ENCODE measurements at places on chromosomes 4 and X.

DNA sequence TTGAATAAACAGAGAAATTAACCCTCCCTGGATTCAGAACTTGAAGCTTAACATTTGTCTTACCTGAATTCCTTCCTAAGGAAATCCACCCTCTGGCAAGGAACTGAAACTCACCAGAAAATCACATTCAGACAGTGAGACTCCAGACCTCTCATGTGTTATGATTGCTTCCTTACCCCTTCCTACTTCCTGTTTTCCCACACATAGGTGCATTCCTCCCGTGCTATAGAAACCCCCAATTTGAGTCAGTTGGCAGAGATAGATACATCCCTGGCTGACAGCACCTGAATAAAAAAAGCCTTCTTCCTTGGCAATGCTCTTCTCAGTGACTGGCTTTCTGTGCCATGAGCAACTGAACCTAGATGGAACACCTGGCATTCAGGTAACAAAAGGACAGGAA, 157.0 kb upstream of the SMIM31 start:
- DNase-seq, result no peak

GRCh38 chr4:84677093-84677492, 94.2 kb downstream of the CDS1 start:
- DNase-seq, result no peak

GRCh38 chr4:60187428-60187827, 1012.7 kb upstream of the ADGRL3 start:
- no peak for DNase-seq

DNA sequence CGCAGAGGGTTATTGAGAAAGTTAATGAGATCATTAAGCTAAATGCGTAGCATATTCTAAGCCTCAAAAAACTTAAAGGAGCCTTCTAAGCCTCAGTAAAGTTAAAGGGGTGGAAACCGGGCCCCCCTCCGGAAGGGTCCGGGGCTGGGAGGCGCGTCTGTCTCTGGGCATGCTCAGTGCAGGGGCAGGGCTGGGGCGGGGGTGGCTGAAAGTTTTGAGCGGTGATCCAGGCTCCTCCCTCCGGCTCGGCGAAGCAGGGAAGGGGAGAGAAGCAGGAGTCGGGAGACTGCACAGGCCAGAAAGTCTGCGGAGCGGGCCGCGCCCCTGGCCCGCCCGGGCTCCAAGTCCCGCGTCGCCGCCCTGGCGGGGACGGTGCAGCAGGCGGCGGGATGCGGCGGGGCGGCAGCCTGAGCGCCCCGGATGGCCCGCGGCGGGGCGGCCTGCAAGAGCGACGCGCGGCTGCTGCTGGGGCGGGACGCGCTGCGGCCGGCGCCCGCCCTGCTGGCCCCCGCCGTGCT, at the start of gene EVC:
Gene EVC (plus strand): TSS at position 241 of the 518 bp plus-strand sequence. CDS start 180 bp downstream, at position 421.
- DNase-seq, result peak; percentile 42

- DNase-seq, result no peak
These were observed 53.6 kb downstream of the KLHL13 start for GRCh38 chrX:118062817-118063615.

GRCh38 chrX:5876984-5877596, 351.6 kb downstream of the NLGN4X start:
- DNase-seq, result no peak

DNA sequence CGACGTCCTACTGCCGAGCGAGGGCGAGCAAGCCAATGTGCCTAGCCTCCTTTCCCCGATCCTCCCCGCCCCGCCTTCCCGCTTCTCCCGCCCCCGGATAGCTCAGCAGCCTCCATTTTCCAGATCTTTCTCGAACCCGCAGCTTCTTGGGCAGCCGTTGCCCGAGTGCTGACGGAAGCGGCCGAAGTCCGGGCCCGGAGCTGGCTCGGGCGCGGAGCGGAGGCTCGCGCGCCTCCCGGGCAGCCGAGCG, 172 bp upstream of the HSPA4L start:
- no peak for DNase-seq

DNA sequence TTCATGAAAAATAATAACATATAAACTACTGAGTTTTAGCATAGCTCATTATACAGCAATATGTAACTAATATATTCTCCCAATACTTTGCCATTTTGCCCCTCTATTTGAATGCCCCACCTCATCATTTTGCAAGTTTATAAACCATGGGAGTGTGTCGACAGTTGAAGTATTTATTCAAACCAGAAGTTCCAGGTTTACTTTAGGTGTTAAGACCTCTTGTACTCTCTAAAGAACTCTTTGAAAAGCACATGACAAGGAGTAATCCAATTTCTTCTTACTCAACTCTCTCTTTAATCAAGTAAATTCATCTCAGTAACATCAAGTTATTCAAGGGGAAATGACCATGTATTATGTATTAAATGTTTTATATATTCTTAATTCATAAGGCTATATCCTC, 240.7 kb downstream of the COX18 start:
- DNase-seq, result no peak

- DNase-seq, result no peak
These were observed 44.2 kb downstream of the MAML3 start for GRCh38 chr4:140109737-140110136.

DNA sequence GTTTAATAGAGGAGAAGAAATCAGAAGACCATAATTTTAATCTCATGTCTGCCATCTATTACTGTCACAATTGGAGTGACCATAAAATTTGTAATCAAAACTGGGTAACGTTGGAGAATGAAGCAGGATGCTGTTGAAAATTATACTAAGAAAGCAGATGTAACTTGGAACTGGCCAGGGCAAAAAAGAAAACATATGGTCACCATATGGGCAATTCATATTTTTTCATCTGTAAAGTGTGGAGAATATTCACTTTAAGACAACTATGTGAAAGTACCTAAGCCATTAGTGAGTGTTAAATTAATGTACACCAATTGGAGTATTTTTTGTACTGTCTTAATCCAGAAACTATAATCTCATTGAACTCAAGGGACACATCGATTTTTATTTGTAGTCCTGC, 1008.0 kb downstream of the GLUD2 start:
- no peak for DNase-seq

DNA sequence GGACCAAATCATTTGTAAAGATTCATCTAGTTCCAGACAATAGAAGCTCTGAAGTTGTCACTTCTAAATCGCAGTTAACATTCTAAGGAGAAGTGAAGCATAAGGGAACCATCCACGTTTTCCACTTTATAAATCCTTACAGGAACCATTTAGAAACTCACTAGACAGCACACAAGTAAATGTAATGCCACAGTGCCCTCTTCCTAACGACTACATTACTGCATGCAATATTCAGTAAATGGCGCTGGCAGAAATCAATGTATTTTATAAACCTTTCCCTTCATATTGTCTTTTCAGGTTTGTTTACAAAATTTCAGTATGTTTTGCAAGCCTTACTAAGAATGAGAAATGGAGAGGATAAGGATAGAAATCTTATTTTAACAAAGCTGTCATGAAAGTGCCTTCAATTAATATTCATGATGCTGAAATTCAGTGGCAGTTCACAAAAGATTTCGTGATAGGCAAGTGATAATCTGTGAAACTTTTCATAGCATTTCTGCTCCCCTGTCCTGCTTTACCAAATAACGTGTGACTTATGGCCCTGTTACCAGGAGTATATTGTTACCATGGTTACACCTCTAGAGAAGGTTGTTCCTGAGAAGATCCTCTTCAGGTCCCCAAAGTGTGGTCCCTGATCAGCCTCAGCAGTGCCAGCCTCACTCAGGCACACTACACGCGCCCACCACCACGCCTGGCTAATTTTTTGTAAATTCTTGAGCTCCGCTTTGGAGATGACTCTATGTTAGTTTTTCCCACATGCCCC, 54.2 kb downstream of the TMA16 start:
- DNase-seq, result no peak

DNA sequence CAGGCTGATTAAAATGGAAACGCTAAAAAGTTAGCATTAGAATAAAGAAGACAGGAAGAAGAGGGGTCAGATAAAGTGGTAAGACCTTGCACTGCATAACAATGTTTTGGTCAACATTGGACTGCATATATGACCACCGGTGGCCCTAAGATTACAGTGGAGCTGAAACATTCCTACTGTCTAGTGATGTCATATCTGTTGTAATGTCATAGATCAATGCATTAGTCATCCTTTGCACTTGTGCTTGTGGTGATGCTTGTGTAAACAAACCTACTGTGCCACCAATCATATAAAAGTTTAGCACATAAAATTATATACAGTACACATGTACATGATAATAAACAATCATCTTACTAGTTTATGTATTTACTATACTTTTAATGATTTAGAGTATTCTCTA, 73.0 kb downstream of the TMEM165 start:
- DNase-seq, result no peak

DNA sequence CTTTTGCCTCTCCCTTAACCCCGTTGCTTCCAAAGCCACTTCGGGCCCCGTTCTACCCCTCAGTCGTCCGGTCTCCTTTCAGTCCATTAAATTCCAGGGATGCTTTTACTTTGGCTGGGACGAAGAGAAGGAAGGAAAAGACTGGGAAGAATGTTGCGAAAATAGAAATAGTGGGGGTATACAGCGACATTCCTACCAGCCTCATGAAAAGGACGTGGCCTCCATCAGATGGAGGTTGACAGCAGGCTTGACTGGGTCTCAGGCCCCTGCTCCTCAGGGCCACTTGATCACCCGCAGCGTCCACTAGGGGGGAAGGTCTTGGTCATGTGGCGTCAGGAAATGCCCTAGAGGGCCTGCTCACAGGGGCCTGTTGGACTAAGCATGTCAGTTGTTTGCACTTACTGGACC, 657 bp upstream of the ANKRD50 start:
- peak; percentile 42 for DNase-seq

DNA sequence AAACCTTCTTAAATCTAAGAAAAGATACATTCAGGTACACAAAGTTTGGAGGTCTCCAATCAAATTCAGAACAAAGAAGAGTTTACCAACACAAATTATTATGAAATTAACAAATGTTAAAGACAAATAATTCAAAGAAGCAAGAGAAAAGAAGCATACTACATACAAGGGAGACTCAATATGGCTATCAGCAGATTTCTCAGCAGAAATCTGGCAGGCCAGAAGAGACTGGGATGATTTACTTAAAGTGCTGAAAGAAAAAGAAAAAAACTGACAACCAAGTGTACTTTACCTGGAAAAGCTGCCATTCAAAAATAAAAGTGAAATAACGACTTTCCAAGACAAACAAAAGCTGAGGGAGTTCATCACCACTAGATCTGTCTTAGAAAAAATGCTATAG, 64.4 kb upstream of the HTR2C start:
- DNase-seq, result no peak
